ENCODE measurements at places on chromosomes 7 and 10.

- DNase-seq, result no peak
These were observed 105.6 kb downstream of the LYZL1 start for GRCh38 chr10:29394321-29394932.

DNA sequence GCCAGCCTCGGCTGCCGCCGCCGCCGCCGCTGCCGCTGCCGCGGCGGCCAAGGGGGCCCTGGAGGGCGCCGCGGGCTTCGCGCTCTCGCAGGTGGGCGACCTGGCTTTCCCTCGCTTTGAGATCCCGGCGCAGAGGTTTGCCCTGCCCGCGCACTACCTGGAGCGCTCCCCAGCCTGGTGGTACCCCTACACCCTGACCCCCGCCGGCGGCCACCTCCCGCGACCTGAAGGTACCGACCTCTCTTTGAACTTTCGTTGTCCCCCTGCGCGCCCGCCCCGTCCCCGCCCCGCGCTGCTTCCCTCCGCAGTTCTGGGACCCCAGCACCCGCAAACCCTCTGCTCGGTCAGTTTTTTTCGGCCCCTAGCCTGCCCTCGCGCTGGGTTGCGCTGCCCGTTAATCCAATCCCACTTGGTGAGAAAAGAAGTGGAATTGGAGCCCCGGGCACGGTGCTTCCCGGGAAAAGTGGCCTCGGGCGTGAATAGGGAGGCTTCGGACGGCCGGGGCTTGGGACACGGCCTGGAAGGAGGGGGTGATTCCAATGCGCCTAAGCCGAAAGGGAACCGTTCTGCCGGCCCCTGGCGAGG, 543 bp downstream of the HMX3 start:
- DNase-seq, result no peak

DNA sequence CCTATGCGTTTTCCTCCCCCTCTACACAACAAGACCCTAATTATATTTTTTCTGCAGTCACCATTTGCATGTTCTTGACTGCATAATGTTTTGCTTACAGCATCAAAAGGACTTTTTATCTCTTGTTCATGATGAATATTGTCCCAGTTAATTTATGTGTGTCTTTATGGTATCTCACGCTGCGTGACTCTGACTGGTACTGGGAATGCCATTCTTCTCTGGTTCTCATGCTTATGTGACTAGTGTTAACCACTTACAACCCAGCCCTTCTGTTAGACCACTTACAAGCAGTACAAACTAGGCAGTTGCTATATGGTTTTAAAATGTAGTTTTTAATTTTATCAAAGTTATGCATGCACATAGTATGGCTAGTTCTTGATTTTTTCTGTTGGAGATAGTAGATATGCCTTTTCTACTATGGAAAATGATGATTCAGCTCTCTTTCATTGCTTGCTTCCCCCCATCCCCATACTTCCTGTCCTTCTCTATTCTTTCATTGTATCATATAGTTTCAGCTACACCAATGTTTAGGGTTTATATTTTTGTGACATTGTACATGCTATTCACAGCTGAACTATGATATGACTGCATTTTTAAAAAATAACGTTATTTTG, 24.9 kb downstream of the BZW2 start:
- no peak for DNase-seq

GRCh38 chr10:13118784-13119410, 18.9 kb downstream of the OPTN start:
- DNase-seq, result no peak

DNA sequence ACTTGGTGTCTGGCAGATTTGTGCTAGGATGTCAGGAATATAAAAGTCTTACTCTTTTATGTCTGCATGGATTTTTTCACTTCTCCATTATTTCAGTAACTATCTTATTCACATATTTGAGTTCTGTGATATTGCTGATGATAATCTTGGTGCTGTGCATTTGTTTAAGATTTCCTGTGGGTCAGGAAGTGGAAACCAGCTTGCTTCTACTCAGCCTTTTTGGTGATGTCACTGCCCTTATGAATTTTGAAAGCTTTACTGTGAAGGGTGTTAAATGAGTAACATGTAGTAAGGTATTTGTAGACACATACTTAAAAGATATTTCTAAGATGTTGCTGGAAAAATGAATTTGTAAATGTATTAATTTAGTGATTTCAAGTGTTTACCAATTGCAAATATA, 69.5 kb upstream of the VOPP1 start:
- no peak for DNase-seq

DNA sequence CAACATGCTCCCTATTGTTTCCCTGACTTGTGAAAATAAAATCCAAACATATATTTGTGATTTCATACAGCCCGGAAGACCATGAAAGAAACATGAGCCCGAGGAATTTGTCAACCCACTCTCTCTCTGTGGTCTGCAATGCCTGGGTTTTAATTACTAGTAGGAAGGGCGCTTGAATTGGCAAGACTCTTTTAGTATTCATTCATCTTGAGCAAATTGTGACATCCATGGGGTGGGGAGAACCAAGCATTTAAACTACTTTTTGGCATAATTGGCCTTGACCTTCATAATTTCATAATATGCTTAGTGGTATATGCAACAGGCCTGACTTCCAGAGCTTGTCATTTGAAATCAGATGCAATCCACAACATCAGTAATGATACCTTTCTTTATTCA, 142.4 kb upstream of the BMPER start:
- no peak for DNase-seq

- no peak for DNase-seq
These were observed 171.7 kb upstream of the SEMA3E start for GRCh38 chr7:83820641-83821040.

GRCh38 chr7:66683770-66684123, 55.1 kb downstream of the KCTD7 start:
- no peak for DNase-seq

- no peak for DNase-seq
These were observed 14.7 kb downstream of the ECHDC3 start for GRCh38 chr10:11756766-11757315.

All from stimulated activated CD4-positive, alpha-beta T cell treated with anti-CD3 and anti-CD28 coated beads, Interleukin-1b, Interleukin-23, amount 100 ng/mL, for 4 hours (primary cell).